Cerebellar cortex (tissue), 1 donor: ENCODE measurements at places on chromosomes 12 and 14.

DNA sequence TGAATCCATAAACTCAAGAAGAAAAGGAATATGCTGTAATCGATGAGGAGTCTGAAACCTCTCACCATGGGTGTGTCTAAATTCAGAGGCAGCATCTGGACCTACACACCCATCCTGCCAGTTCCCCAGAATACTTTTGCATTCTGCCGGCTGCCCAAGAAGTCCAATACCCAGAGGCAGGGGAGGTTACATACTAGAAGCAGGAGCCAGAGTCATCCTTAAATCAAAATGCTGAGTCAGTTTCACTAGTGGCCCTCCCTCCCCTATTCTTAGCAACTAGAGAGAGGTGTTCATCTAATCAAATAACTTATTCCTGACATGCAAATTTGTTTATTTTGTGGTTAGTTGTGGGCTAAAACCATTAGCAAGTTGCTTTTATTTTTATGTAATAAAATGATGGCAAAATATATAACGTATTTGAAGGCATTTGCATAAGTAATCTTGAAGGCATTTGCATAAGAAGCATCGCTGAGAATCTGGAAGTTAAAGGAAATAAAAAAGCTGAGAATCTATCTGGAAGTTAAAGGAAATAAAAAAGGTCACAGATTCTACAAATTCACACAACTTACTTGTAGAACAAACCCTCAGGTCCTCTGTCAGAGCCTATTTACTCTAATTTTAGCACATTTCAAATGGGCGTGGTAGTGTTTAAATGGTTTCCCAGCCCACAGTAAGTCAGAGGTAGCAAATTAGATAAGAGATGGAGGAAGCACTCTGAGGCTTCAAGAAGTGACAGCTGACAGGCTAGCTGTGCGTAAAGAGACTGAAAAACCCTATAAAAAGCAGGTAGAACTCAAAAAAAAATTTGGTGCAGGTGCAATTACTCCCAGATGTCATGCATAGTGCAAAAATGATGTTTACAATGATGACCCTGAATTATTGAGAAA is 7.8 kb downstream of the BHLHE41 start:
- DNase-seq, result no peak

DNA sequence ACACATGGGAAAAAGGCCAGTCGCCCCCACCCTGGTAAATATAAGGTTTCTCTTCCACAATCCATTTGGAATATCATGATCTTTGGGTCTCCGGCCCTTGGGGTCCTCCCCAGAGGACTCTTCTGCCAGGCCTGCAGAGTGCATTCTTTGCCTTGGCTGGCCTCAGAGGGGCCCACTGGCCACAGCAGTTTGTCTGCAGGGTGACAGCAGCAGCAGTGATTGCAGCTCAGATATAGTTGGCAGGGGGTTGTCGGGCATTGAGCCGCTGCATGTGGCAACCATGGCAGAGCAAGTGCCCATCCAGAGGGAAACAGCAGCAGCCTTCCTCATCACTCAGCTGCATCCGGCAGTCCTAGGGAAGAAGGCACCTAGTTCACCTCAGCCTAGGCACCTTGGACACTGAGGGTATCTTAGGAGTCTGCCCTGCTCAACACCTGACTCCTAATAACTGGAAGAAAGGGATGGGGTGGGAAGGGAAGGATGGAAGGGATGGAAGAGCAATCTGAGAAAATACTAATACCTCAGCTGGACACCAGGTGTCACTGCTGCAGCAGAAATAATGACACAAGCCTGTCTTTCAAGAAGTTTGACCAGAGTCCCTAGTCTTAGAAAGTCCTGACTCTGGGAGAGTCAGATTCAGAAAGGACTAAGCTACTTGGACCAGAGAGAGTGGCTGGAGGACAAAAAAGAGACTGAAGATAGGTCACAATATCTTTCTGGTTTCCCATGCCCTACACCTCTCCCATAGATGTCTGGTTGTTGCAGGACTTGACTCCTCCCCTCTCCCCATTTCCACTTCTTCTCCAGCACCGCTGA is 8.9 kb downstream of the AJUBA start:
- peak; percentile 78 for DNase-seq

DNA sequence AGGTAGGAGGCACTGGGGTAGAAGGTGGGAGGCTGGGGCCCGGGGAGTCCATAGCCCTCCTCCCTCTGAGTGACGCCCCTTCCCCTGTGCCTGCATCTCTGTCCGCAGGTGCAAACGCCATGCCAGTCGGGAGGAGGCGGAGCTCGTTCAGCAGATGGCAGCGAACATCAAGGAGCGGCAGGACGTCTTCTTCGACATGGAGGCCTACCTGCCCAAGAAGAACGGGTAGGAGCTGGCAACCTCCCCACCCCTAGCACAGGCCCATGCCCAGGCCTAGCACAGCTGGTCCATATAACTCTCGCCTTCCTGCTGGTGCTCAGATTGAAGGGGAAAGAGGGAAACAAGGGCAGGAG is 35.6 kb downstream of the TMEM120B start:
- DNase-seq, result peak; percentile 65

DNA sequence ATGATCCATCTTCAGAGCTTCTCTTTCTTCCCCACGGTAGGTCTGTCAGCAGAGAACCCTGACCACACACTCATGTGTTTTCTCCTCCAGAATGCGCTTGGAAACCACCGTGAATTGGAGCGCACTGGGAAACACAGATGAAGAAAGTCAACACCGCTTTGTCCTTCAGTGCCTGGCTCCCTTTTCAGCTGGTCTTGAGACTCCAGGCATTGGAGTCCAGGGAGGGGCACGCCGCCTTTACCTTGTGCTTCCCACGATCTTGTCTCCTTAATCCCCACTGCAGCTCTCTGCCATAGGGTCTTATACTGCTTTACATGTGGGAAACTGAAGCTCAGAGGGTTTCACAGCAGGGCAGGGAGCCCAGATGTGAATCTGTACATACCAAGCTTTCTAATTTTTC is 1.1 kb downstream of the FAM90A1 start:
- no peak for DNase-seq

- no peak for DNase-seq
Measured at GRCh38 chr12:31310488-31310887, 15.5 kb downstream of the SINHCAF start.

DNA sequence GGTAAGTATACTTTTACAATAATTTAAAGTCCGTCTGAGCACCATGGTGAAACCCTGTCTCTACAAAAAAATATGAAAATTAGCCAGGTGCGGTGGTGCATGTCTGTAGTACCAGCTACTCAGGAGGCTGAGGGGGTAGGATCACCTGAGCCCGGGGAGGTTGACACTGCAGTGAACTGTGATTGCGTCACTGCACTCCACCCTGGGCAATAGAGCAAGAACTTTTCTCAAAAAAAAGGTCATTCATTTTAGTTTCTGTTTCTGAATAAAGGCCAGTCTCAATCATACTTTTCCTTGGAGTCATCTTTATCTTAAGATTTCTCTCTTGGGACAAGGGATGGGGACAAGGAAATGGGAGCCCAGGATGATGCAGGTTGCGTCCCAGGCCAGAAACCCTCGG is 12.9 kb downstream of the ANKRD13A start:
- DNase-seq, result no peak

DNA sequence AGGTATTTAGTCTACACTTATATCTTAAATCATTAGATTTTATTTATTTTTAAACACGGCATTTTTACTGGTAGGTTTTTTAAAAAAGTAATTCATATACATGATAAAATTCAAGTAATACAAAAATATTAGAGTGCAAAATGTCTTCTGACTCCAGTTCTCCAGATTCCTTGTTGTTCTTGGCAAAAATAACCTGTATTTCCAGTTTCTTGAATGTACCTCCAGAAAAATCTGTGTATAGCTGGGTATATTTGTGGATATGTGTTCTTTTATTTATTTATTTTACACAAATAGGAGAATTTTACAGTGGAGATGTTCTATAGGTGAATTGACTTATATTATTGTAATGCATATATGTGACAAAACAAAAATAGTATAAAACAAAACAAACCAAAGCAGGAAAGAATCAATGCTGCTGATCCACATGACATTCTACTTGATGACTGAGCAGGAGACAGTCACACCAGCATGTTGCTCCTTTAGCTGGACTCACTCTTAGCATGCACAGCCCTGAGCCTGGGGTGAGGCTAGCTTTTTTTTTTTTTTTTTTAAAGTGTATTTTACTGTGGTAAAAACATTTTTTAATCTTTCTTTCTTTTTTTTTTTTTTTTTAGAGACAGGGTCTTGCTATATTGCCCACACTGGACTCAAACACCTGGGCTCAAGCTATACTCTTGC is 42.2 kb upstream of the SLC38A2 start:
- DNase-seq, result no peak

- peak; percentile 40 for DNase-seq
Measured at GRCh38 chr14:51725061-51725460, 73.4 kb downstream of the FRMD6 start.

- DNase-seq, result no peak
Measured at GRCh38 chr14:54742492-54743350, 159.9 kb downstream of the GCH1 start.

GRCh38 chr14:73234029-73234428 is 3.3 kb upstream of the PAPLN start:
- DNase-seq, result no peak

DNA sequence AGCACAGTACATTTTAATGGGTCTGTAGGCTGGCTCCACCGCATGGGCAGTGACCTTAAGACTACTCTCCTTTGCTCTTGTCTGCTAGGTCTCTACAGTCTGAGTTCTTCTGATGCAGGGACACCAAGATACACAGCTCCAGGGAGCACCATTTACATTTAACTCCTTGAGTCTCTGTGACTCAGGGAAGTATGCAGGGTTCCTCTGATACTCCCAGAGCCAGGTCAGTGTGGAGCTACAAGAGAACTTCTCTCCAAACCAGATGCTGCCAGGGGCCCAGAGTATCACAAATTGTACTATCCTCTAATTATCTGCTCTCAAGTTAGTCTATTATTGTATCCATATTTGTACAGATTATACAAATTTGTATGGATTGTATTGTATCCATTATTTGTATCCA is 15.2 kb downstream of the ZFP36L1 start:
- no peak for DNase-seq

GRCh38 chr14:105257464-105257863 is 9.1 kb downstream of the BTBD6 start:
- no peak for DNase-seq

- DNase-seq, result no peak
Measured at GRCh38 chr14:81784084-81784483, 250.4 kb upstream of the SEL1L start.

DNA sequence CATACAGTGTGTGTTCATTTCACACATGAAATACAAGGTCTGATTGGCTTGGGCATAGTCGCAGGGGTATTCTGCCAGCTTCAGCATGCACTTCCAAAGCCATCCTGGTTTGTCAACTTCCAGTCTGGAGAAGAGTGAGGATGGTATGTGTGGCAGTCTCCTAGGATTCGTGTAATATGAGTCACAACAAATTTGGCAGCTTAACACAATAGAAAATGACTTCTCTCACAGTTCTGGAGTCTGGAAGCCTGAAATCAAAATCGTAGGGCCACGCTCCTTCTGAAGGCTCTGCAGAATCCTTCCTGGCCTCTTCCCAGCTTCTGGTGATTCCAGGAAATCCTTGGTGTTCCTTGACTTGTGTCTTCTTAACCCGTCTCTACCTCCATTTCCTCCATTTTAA is 167.5 kb downstream of the PPM1H start:
- DNase-seq, result no peak

DNA sequence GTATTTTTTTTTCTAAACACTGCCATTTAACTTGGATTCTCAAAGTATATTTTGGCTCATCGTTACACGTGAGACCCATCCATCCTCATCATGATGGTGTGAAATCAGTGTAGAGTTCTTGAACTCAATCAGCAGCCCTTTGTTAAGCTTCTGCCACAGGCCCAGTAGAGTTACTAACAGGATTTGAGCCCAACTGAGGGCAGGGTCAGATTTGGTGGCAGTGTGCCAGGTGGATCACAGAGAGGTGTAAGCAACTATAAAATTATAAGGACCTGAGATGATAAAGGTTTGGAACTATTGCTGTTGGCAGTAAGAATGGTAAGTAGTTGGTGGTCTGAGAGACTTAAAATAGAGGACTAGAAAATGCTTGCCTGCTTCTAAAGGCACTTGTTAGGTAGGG is 72.8 kb downstream of the RASSF8 start:
- DNase-seq, result no peak

GRCh38 chr12:55698965-55699364 is 8.7 kb downstream of the ITGA7 start:
- no peak for DNase-seq

DNA sequence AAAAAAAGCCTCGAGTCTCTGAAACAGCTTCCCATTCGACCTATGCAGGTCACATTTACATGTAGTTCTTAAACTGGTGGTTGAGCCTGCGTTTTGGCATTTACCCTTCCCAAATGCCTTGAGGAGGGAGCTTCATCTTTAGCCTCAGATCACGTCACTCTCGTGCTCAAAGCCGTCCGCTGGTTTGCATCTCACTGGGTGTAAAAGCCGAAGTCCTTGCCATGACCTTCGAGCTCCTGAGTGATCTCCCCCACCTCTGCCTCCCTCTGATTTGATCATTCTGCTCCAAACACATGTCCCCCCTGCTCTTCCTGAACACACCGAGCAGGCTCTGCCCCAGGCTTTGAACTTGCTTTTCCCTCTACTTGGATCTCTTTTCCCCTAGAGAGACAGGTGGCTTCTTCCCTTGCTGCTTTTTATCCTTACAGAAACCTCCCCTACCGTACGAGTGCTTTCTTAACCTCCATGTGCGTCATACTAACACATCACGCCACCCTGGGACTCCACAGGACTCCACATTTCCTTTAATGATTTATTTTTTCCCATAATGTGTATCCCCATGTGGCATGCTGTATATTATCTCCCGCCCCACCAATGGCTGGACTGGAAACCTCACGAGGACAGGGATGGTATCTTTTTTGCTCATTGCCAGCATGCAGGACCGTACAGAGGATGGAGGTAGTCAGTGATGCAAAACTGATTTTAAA is 610.7 kb downstream of the VRK1 start:
- no peak for DNase-seq

GRCh38 chr12:69898236-69898635 is 73.2 kb downstream of the MYRFL start:
- DNase-seq, result no peak

DNA sequence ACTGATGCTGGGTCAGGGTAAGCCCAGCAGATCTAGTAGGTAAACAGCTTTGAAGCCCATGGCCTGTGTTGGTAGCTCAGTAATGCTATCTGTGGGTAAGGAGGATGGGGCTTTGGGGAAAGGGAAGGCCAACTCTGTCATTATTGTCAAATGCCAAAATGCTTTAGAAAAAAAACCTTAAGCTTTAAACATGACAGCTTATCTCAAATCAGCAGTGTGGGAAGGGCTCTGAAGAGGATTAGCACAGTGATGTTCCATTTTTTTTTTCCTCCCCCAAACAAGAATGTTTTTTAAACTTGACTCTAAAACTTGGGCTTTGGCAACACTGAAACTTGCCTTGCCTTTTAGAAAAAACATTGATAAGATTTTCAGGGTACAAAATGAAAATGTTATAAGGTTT is 11.7 kb downstream of the DAAM1 start:
- DNase-seq, result no peak

GRCh38 chr12:50222275-50222783 is 55.2 kb upstream of the CERS5 start:
- DNase-seq, result peak; percentile 85

DNA sequence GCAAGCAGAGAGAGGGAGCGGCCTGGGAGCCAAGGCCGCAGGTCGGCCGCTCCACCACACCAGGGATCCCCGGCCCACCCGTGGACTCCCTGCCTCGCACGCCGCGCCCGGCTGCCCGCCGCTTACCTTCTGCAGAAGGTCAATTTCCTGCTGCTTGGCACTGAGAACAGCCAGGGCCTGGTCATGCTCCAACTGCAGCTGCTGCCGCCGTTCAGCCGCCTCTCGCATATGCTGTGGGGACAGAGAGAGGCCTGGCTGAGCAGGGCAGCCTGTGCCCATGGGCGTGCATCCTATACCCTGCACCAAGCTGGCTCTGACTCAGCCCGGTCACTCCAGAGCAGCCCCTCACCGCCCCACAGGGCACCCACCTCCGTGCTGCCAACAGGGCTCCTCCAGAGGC is 141.1 kb downstream of the PIWIL1 start:
- DNase-seq, result no peak
